ENCODE measurements at places on chromosomes 7 and 10.

GRCh38 chr10:119207713-119208552 is 562 bp downstream of the GRK5 start:
- peak; percentile 61 for DNase-seq

GRCh38 chr7:141232286-141233051 is 158.6 kb downstream of the TMEM178B start:
- DNase-seq = no peak

DNA sequence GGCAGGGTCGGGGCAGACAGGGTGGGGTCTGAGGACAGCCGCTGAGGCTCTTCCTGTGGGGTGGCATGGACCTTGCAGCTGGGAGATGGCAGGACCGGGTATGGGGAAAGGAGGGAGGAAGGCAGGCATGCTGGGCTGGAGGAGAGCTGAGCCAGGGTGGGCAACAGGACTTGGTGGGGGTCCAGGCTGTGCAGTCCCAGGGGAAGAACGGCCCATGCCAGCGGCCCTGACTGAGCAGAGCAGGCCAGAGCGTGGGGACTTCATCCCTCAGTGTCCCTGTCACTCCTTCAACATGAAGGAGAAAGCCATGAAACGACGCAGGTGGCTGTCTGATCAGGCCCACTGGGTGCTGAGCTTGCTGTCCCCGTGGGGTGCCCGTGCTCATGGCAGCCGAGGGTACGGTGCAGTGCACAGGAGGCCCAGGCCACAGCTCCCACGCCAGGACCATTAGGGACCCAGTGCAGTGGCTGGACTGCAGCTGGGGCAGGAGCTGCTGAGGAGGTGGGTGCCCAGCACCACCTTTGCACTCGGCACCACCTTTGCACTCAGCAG is 519.6 kb downstream of the PTPRN2 start:
- DNase-seq = no peak

DNA sequence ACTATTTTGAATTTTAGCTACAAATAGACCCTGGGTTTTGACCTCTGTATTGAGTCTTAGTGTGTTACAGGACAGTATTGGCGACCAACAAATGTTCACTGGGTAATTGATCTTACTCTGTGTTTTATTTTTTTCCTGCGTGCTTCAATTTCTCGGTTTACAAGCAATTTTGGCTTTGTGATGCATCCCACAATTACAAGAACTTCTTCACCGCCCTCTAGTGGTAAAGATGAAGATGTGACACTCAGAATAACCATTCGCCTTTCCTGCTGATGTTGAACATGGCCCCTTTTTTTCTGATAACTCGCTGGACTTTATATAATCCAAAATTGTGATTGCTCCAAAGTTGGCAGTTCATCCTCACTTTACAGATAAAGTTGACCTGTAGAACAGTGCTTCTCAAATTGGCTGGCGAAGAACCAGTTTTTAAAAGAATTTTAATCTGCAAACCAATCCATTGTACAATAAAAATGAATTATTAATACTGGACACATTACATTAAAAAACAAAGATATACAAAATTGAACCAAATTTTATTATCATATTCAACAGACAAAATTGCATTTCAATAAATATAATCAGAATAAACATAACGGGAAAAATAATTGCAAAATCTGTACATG is 20.2 kb upstream of the SMC3 start:
- no peak for DNase-seq

- no peak for DNase-seq
These were observed 696.9 kb upstream of the ANKRD30A start for GRCh38 chr10:36428507-36428906.

DNA sequence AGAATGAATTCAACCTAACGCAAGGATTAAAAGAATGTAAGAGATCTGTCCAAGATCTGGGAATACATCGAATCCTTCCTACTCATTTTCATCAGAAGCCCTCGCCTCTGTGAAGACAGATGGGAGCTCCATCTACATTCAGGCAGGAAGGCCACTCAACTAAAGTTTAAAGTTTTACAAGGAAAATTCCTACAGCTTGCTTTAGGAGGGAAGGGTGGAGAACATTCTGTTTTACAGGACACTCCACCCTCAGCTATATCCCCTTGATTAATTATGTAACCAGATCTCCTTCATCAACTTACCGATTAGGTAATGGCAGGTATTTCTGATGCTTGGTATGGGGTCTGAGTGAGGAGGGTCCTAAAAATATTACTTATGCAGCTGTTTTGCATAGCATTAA is 5.6 kb upstream of the AHR start:
- no peak for DNase-seq

All from C1 segment of cervical spinal cord (tissue), 14 donors.